Mesothelial cell of epicardium (in vitro differentiated cells): ENCODE measurements at places on chromosomes 6 and 20. TPM values are rescaled to one million over a fixed set of nuclear protein-coding genes. Genes with fewer than 3 reads are reported as not detected.

Gene CNR1
- 6.2 to 6.9 TPM (median 6.3 TPM) in 3 replicates for total RNA-seq

Gene DEFB132
- total RNA-seq = not detected in 3 replicates

Gene PLA2G7
- total RNA-seq = 0.45 to 0.54 TPM (median 0.49 TPM) in 3 replicates

Gene TMC2
- 0.07 to 0.11 TPM (median 0.09 TPM) in 3 replicates for total RNA-seq

Gene MDFI
- total RNA-seq = 146 to 149 TPM (median 148 TPM) in 3 replicates

Gene TRIM40
- not detected in 3 replicates for total RNA-seq

Gene AVP
- total RNA-seq = not detected in 3 replicates

GRCh38 chr6:100176951-100177710 is 183.1 kb upstream of the MCHR2 start:
- no peaks in the 10 kb centered on the region for H3K36me3 ChIP-seq
- H3K4me1 ChIP-seq = peaks cover 35% of the 10 kb centered on the region
- peak overlapping the region; percentile 90 for H3K27ac ChIP-seq
- H3K4me3 ChIP-seq = no peak overlapping the region

GRCh38 chr20:32909896-32910571 is 51.3 kb downstream of the EFCAB8 start:
- H3K36me3 ChIP-seq = no peaks in the 10 kb centered on the region
- H3K27me3 ChIP-seq = no peaks in the 10 kb centered on the region
- H3K27ac ChIP-seq = no peak overlapping the region
- no peaks in the 10 kb centered on the region for H3K4me1 ChIP-seq

DNA sequence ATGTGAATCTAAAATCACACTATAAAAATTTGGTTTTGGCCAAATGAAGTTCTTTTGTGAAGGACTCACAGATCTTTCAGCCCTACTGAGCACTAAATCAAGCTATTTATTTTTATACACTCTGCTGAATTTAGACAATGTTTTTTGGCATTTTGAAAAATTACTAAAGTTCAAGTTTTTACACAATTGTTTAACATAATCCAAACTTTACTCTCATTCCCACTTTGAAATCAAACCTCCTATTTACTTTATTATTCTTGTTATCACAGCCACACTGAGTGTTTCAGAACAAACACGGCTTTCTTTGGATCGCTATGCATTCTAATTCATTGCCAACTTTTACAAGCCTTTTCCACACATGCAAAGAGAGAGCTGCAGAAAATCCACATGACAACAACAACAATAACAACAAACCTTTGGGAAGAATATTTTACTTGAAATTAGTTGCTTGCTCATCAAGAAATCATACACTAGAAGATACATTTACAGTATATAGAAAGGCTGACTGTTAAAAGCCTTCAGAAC is 49.1 kb upstream of the TMEM30A start:
- no peaks in the 10 kb centered on the region for H3K36me3 ChIP-seq
- H3K27me3 ChIP-seq = no peaks in the 10 kb centered on the region
- peak overlapping the region; percentile 68 for H3K27ac ChIP-seq
- peaks cover 37% of the 10 kb centered on the region for H3K4me1 ChIP-seq
- no peak overlapping the region for H3K4me3 ChIP-seq

DNA sequence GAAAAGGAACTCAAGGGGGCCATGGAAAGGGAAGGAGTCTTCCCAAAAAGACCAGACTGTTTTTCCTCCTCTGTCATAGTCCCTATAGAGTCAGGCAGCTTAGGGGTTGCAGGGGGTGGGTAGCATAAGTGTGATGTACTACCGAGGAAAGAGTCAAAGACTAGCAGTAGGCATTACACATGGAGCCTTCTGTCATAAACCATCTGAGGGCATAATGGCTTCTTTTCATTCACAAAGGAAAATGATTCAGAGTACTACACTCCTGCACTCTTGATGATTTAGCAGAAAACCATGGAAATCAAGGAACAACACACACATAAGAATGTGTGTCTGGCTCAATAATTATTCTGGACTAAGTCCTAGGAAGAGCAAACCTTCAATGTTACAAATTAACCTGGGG is 14.9 kb downstream of the PLN start:
- H3K4me3 ChIP-seq = no peak overlapping the region
- peaks cover 14% of the 10 kb centered on the region for H3K4me1 ChIP-seq
- H3K27me3 ChIP-seq = no peaks in the 10 kb centered on the region
- H3K27ac ChIP-seq = peak overlapping the region; percentile 0
- no peak for DNase-seq

DNA sequence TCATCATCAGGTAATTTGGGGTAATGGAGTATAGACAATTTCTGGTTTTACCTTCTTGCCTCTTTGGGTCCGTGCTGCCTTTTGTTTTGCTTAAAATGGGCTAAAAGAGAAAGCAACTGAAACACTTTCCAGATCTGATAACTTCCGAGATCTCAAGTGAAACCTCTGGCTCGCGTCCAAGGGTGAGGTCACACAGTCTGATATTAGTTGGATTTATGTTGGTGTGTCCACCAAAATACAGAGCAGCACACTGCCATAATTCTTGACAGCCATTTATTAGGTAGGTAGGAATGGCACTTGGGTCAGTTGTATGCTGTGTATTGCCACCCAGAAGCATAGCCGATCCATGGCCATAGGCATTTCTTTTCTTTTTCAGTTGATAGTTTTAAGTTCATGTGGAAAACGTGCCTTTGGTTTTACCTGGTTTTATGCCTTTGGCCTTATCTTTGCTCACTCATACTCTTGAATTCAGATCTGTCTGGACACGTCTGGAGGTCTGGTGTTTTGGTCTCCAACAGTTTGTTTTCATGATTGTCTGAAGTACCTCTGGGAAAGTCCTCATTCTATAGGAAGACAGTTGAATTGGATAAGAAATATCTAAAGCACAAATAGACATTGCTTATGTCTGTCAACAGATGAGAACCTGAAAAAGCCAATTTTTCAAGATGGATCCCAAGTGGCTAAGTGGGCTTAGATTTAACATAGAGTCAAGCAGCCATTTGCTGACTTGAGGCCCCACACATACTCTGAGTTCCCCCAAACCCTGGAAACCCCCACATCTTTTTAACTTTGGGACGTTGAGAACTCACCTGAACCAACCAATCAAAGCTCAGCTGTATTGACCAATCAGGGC is 320.8 kb downstream of the SOX4 start:
- H3K27ac ChIP-seq = peak overlapping the region; percentile 92
- no peaks in the 10 kb centered on the region for H3K27me3 ChIP-seq
- H3K4me3 ChIP-seq = peak overlapping the region; percentile 3
- H3K4me1 ChIP-seq = peaks cover 82% of the 10 kb centered on the region
- DNase-seq = peak; percentile 63

DNA sequence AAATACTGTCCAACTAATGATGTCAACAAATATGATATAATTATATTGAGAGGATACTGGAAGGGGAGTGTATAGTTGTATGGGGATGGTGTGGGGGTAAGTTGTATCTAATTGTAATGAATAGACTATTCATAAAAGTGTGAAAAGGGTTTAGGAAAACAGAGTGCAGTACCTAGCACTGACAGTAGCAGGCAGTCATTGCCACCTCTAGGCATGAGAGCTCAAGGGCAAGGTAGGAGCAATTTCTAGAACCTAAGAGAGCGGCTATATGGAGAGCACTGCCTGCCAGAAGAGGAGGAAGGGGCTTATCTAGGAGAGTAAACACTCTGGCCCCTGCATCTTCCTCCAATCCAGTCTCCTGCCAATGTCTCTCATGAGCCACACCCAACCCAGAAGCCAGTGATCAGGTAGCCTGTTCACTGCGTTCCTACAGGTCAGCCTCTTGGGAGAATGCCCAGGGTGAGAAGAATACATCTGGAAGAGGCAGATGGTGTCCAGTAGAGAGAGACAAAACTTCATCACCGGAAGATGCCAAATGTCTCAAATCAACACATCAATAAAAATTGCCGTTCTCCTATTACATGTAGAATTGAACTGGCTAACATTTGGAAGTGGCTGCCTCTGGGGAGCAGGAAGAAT is 200.0 kb downstream of the LY86 start:
- peaks cover 16% of the 10 kb centered on the region for H3K4me1 ChIP-seq
- H3K27ac ChIP-seq = no peak overlapping the region
- H3K36me3 ChIP-seq = peaks cover 6% of the 10 kb centered on the region

- no peaks in the 10 kb centered on the region for H3K27me3 ChIP-seq
- no peak overlapping the region for H3K27ac ChIP-seq
- H3K36me3 ChIP-seq = peaks cover 2% of the 10 kb centered on the region
- no peak for DNase-seq
- peaks cover 5% of the 10 kb centered on the region for H3K4me1 ChIP-seq
- no peak overlapping the region for H3K4me3 ChIP-seq
Observed at GRCh38 chr20:46573234-46573633, 22.8 kb upstream of the OCSTAMP start.

GRCh38 chr6:30042476-30042875 is 18.6 kb upstream of the POLR1H start:
- no peaks in the 10 kb centered on the region for H3K27me3 ChIP-seq
- DNase-seq = no peak
- no peaks in the 10 kb centered on the region for H3K36me3 ChIP-seq
